Esophagus muscularis mucosa (tissue), 4 donors: ENCODE measurements at places on chromosomes 2 and 18. TPM values are rescaled to one million over a fixed set of nuclear protein-coding genes. Genes with fewer than 3 reads are reported as not detected.

DNA sequence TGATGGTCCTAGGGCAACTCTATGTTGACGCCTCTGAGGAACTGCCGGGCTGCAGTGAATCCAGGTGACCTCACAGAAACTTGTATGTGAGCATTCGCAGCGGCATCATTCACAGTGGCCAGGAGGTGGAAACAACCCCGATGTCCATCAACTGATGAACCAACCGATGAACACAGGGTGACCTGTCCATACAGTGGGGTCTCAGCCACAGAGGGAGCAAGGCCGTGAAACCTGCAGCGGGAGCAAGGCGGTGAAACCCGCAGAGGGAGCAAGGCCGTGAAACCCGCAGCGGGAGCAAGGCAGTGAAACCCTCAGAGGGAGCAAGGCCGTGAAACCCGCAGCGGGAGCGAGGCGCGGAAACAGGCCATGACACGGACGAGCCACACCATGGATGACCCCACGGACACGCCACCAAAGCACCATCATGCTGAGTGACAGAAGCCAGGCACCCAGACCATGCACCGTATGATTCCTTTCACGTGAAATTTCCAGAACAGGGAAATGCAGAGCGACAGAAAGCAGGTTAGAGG lies 63.0 kb downstream of the PARD6G start:
- H3K4me3 ChIP-seq: no peak overlapping the region
- no peaks in the 10 kb centered on the region for H3K4me1 ChIP-seq
- no peak overlapping the region for H3K27ac ChIP-seq
- H3K36me3 ChIP-seq: no peaks in the 10 kb centered on the region
- no peaks in the 10 kb centered on the region for H3K27me3 ChIP-seq

GRCh38 chr2:74002505-74003421 lies 18.1 kb downstream of the TET3 start:
- peak overlapping the region; percentile 77 for H3K27ac ChIP-seq
- H3K27me3 ChIP-seq: no peaks in the 10 kb centered on the region
- DNase-seq: no peak
- peaks cover 45% of the 10 kb centered on the region for H3K4me1 ChIP-seq
- no peaks in the 10 kb centered on the region for H3K36me3 ChIP-seq

- peaks cover 6% of the 10 kb centered on the region for H3K4me1 ChIP-seq
- no peak overlapping the region for H3K4me3 ChIP-seq
- no peak overlapping the region for H3K27ac ChIP-seq
- no peak for DNase-seq
- H3K36me3 ChIP-seq: no peaks in the 10 kb centered on the region
- no peaks in the 10 kb centered on the region for H3K27me3 ChIP-seq
Measured at GRCh38 chr2:121038891-121039616, 245.9 kb downstream of the TFCP2L1 start.

GRCh38 chr2:10911291-10912075 lies at the start of gene KCNF1:
Gene KCNF1 (plus strand): TSS chr2:10911934. CDS start chr2:10912427, 493 bp downstream.
- H3K27me3 ChIP-seq: no peaks in the 10 kb centered on the region
- peaks cover 36% of the 10 kb centered on the region for H3K4me1 ChIP-seq
- H3K4me3 ChIP-seq: peak within 1 kb of the TSS; percentile 56
- no peaks in the 10 kb centered on the region for H3K36me3 ChIP-seq
- peak within 1 kb of the TSS; percentile 56 for H3K27ac ChIP-seq
- DNase-seq: no peak

Gene MAPRE3
- total RNA-seq: 11.0 TPM

Gene DRC1
- total RNA-seq: not detected

Gene ARHGAP25
- 9.3 TPM for total RNA-seq
